ENCODE measurements at places on chromosomes 7 and 10.

GRCh38 chr10:77648472-77648871 is 10.9 kb upstream of the KCNMA1 start:
- no peak for DNase-seq

DNA sequence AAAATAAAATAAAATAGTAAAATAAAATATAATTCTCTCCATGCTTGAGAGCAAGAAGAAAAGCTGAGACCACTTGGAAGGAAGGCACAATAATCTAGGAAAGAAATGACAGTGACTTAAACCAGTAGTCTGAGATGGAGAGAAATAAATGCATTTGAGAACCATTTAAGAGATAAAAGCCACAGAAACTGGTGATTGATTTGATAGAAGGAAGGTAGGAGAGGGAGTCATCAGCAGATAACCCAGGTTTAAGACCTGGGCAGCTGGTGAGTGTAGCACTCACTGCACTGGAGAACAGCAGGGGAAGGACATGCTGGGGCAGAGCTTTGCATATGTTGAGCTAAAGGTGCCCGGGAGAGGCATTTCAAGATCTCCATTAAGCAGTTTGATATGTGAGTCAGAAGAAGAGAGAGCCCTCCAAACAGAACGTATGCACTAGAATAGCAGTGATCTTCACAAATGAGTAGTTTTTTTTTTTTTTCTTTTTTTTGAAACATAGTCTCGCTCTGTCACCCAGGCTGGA is 268.0 kb downstream of the DYNC1I1 start:
- no peak for DNase-seq

GRCh38 chr7:4792537-4793126 is 17.2 kb downstream of the AP5Z1 start:
- no peak for DNase-seq

GRCh38 chr10:119138346-119139306 is 26.9 kb downstream of the SFXN4 start:
- DNase-seq: no peak

GRCh38 chr10:132324186-132324585 is 7.8 kb upstream of the LRRC27 start:
- no peak for DNase-seq

DNA sequence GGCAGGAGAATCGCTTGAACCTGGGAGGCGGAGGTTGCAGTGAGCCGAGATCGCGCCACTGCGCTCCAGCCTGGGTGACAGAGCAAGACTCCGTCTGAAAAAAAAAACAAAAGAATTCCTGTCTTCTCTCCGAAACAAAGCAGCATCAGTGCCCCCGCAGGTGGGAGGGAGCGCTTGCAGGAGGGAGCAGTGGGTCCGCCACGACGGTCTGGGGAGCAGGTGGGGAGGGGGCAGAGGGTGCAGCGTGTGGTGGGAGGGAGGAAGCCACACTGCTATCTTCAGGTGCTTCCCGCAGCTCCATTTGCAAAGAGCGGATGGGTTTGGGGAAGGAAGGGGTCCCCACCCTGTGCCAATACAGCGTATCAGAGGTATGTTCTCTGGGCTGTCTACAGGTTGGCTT is 31.7 kb downstream of the LIMK1 start:
- no peak for DNase-seq

All from T-helper 2 cell treated with Interferon-gamma antibody and Interleukin-4, amounts not matched to agents 5 μg/mL and 100 μg/mL, for 36 hours (primary cell).